Bladder microvascular endothelial cell (primary cell): ENCODE measurements at places on chromosomes 16 and 17. TPM values are rescaled to one million over a fixed set of nuclear protein-coding genes. Genes with fewer than 3 reads are reported as not detected.

IRX3 gene
- 0.25 and 0.32 TPM in 2 replicates for total RNA-seq

HES7 gene
- total RNA-seq, result not detected in 2 replicates

CDK5R1 gene
- total RNA-seq, result 0.97 and 3.1 TPM in 2 replicates

ZP2 gene
- not detected in 2 replicates for total RNA-seq

SRSF1 gene
- 399 and 481 TPM in 2 replicates for total RNA-seq

KCNJ12 gene
- total RNA-seq, result 0.06 and 0.32 TPM in 2 replicates

EPX gene
- total RNA-seq, result not detected in 2 replicates

QPRT gene
- 0.81 TPM in 1 of 2 replicates, not detected in the other for total RNA-seq

ELOB gene
- total RNA-seq, result 227 and 361 TPM in 2 replicates

CDK3 gene
- 0.81 and 2.7 TPM in 2 replicates for total RNA-seq

DHRS7C gene
- not detected in 2 replicates for total RNA-seq

KRTAP3-1 gene
- total RNA-seq, result not detected in 2 replicates

MYH11 gene
- 0.32 TPM in 1 of 2 replicates, not detected in the other for total RNA-seq

NEUROD2 gene
- total RNA-seq, result not detected in 2 replicates

CDRT15 gene
- total RNA-seq, result not detected in 2 replicates

SCGB1C2 gene
- total RNA-seq, result not detected in 2 replicates

SECTM1 gene
- 2.2 and 3.9 TPM in 2 replicates for total RNA-seq

CDH5 gene
- 352 and 927 TPM in 2 replicates for total RNA-seq

HS3ST3B1 gene
- total RNA-seq, result under 0.01 and 0.44 TPM in 2 replicates

HAP1 gene
- total RNA-seq, result 0.32 and 0.82 TPM in 2 replicates

CRK gene
- total RNA-seq, result 110 and 128 TPM in 2 replicates

SYT17 gene
- 1.4 and 1.5 TPM in 2 replicates for total RNA-seq

SEPTIN1 gene
- 0.50 TPM in 1 of 2 replicates, not detected in the other for total RNA-seq

ITGA3 gene
- total RNA-seq, result 66.2 and 285 TPM in 2 replicates

TP53TG3D gene
- not detected in 2 replicates for total RNA-seq

FBXO39 gene
- under 0.01 and 7.1 TPM in 2 replicates for total RNA-seq

VAT1L gene
- total RNA-seq, result 3.9 and 13.8 TPM in 2 replicates

KRTAP4-8 gene
- not detected in 2 replicates for total RNA-seq

CSH2 gene
- not detected in 2 replicates for total RNA-seq

MYLK3 gene
- total RNA-seq, result under 0.01 and 0.50 TPM in 2 replicates

SLC13A2 gene
- total RNA-seq, result not detected in 2 replicates

BCL6B gene
- total RNA-seq, result 68.6 and 99.3 TPM in 2 replicates

TMEM94 gene
- total RNA-seq, result 15.1 and 42.0 TPM in 2 replicates

MON1B gene
- 8.7 and 8.9 TPM in 2 replicates for total RNA-seq

JPH3 gene
- under 0.01 and 0.44 TPM in 2 replicates for total RNA-seq

PERCC1 gene
- not detected in 2 replicates for total RNA-seq

HID1 gene
- total RNA-seq, result 19.3 and 36.4 TPM in 2 replicates

CDC42EP4 gene
- total RNA-seq, result 10.7 and 22.0 TPM in 2 replicates

TEKT1 gene
- not detected in 2 replicates for total RNA-seq
